ENCODE measurements at places on chromosomes 5 and 9.

DNA sequence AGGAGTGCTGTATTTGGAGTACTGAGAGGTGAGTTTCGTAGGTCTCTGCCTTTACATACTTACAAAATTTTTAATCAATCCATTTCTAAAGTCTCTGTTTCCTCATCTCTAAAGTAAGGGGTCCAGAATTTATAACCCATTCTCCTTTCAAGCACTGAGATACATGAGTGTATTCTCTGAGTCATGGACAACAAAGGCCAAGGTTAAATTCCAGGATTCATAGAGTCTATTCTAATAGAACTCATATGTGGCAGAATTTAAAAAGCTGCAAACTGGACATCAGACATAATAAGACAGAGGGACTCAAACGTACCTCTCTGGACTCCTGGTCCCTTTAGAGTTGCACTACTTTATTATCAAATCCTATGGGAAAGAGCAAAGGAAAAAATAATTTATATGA is 112.5 kb upstream of the SLIT3 start:
- no peak for DNase-seq

DNA sequence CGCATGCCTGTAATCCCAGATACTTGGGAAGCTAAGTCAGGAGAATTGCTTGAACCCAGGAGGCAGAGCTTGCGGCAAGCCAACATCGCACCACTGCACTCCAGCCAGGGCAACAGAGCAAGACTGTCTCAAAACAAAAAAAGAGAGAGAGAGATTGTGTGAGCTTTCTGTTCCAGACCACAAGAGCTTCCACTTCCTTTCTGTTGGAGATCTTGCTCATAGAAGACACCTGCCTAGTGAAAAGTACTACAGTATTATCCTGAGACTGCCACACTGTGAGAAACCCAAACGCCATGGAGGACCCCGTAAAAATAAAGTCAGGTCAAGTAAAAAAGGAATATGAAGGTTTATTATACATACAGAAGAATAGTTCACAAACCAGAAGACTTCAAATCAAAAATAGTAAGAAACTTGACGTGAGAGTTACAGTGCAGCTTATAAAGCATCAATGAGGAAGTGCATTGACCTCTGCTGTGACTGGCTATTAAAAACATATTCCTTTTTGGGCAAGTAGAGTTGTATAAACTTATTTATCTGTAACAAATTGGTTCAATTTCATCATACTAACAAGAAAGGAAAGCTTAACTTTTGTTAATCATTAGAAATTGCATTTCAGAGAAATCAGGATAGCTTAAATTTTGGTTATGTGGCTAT is 4.3 kb upstream of the EMB start:
- peak; percentile 66 for DNase-seq

- DNase-seq: no peak
These were observed 51.8 kb upstream of the TEX48 start for GRCh38 chr9:114733816-114734215.

GRCh38 chr5:32494827-32495226 is 50.3 kb upstream of the ZFR start:
- DNase-seq: no peak

GRCh38 chr9:71506821-71507220 is 261.5 kb downstream of the CEMIP2 start:
- DNase-seq: no peak

GRCh38 chr5:2164586-2164985 is 281.9 kb upstream of the IRX4 start:
- no peak for DNase-seq

DNA sequence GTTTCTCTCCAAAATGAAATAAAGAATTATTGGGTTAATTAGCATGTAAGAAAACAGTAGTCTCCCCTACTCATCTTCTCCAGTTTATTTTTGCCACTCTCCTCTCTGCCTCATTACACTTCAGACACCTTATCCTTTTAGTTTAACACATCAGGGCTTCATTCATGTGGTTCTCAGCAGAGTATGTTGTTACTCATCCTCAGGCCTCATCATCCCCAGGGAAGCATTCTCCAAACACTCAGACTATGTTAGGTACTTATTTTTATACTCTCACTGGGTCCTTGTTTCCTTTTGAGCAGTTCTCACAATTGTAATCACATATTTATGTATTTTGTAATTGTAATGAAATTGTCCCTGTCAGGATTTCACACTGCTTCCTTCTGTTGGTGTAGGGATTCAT is 470.5 kb downstream of the PDE4D start:
- no peak for DNase-seq

DNA sequence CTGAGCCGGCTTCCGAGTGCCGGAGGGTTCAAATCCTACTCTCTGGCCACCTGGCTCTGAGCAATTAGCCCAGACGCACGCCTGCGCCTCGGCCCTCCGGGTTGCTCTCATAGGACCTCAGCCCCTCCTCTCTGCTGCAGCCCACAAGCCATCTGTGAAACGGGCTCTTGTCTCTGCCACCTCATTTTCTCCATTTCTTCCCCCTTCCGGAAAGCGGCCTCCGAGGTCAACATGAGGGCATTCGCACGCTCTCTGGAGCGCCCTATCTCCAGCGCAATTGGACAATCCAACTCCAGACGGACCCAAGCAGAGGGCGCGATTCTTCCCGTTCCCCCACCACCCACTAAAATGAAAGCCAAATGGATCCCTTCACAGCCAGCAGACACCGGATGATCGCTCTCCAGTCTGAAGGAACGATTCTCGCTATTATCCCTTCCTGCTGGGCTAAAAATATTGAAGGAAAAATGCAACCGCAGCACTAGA is 41.5 kb downstream of the VAV2 start:
- DNase-seq: no peak

GRCh38 chr5:143484601-143485000 is 81.1 kb upstream of the NR3C1 start:
- DNase-seq: no peak

DNA sequence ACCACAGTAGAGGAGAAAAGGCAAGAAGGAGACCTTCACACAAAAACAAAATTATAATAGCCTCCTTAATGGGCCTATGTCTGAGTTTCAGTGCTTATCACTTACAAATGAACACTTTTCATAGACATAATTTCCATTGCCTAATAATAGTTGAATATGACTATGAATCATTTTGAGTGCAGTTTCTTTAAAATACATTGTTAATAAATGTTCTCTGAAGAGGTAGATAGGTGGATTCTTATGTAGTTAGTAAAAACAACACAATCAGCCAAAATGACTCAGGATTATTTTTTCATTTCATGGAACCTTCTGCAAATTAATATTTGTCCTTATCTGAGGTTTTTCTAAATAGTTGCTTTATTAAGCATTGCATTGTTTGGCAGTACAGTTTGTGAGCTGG is 45.6 kb downstream of the DAPK1 start:
- DNase-seq: no peak

DNA sequence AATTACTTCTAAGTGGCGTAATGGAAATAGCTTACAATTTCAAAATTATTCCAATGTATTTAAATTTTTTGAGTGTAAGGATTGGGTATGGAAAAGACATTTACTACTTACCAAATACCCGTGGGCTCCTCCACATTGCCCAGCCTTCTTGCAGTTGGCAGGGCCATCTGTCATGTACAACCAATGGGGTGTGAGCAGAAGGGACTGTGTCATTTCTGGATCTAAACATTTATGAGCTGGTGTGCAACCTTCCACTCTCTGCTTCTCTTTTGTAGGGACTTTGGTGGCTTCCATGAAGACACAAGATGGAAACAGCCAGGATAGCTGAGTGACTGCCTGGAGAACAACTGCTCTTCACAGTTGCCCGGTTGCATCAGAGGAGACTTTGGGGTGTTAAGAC is 40.8 kb downstream of the FRMD3 start:
- DNase-seq: peak; percentile 56

- peak; percentile 36 for DNase-seq
These were observed 77.0 kb downstream of the CYFIP2 start for GRCh38 chr5:157342822-157343402.

- no peak for DNase-seq
These were observed 116.5 kb upstream of the CACNA1B start for GRCh38 chr9:137761032-137761431.

DNA sequence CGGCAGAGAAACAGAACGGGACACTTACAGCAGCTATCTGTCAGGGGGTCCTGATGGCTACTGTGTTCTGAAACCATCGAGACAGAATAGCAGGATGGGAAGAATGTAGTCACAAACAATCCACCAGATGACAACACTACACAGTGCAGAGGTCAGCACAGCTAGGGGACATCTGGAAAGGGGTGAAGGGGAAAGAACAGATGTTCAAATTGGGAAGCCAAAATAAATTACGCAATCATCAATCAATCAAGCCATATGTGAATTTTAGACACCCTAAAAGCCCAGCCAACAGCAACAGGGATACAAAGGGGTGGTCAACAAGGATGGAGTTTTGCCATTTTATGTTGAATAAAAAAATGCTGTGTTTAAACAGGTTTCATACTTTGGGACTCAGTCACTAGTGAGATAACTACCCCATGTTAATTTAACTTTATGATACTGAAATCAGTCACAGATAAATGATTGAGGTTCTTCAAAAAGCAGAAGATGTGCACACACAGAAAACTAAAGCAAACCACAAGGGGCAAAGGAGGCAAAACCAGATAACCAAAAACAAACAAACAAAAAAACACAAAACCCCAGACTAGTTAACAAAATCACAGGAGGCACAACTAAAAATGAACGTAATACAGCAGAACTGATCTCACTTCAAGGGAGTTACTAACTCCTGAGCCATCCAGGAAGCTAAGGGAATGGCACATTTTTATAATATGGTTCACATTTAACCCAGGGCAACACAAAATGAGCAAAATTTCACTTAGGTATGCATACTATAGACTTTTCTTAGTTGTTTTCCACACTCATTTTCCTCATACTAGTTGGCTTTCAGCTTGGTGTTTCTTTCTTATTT is 65.9 kb downstream of the HABP4 start:
- DNase-seq: no peak

GRCh38 chr9:7094052-7094451 is 336.3 kb downstream of the KDM4C start:
- no peak for DNase-seq

- DNase-seq: peak; percentile 78
These were observed 34.8 kb upstream of the RXRA start for GRCh38 chr9:134291452-134291881.

Measured in RPMI8226 (cell line).